ENCODE measurements at places on chromosomes 5 and 9.

GRCh38 chr9:122996586-122996985 is 36.9 kb upstream of the GPR21 start:
- DNase-seq, result no peak

DNA sequence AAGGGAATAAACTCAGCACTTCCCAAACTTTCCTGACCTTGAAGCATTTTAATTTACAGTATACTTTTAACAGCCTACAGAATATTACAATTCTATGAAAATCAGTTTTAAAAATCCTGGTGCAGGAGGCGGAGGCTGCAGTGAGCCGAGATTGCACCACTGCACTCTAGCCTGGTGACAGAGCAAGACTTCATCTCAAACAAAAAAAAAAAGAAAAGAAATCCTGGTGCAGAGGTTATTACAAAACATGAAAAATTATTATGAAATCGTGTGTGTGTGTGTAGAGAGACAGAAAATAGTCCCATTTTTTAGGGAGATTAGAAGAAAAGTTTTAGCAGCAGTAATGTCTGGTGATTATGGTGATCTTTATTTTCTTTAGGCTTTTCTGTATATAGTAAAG is 26.9 kb downstream of the GOLPH3 start:
- no peak for DNase-seq

DNA sequence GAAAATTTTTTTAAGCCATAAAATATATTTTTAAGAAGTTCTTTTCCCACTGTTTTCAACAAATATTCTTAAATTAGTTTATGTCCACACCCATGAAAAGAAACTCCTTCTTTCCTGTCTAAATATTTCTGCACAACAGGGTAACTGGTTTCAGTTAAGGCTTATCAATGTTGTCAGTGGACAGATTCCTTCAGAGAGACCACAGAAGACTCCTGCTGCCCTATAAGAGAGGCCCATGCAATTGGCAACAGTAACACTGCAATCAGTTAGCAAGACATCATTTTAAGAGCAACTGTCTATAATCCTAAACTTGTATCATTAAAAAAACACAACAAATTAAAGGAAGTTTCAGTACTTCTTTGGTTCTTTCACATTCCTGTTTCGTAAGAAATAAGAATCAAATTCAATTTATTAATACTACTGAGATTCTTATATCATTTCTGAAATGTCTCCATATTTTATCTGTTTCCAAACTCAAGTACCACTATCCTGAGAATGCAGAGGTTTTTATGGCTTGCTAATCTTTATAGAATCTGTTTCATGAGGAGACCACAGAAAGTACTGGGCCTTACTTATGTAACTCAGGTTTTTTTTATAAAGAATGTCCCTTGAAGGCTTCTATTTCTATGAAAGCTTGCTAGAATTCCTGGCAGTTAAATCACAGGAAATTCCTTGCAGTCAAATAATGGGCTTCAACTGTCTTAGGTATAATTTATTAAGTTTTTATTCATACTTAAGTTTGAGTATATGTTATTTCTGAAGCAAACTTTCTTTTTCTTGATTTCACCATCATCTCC is 240.2 kb downstream of the RFX3 start:
- DNase-seq, result no peak

DNA sequence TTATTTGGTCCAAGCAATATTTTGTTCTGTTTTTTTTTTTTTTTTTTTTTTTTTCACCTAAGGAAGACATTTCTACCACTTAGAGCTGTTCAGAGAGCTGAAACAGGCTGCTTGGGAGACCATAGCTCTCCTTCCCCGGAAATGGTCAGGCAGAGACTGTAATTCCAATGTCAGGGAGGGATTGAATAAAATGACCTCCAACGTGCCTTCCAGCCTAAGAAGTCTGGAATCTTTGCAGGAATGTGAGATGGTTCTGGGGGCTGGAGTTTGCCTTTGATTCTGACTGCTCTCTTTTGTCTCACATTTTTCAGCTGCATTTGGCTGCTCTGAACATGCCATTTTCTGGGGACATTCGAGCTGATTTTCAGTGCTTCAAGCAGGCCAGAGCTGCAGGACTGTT is 38.3 kb upstream of the TGFBR1 start:
- no peak for DNase-seq

- DNase-seq, result no peak
Observed at GRCh38 chr5:126195410-126196100, 227.7 kb upstream of the GRAMD2B start.

DNA sequence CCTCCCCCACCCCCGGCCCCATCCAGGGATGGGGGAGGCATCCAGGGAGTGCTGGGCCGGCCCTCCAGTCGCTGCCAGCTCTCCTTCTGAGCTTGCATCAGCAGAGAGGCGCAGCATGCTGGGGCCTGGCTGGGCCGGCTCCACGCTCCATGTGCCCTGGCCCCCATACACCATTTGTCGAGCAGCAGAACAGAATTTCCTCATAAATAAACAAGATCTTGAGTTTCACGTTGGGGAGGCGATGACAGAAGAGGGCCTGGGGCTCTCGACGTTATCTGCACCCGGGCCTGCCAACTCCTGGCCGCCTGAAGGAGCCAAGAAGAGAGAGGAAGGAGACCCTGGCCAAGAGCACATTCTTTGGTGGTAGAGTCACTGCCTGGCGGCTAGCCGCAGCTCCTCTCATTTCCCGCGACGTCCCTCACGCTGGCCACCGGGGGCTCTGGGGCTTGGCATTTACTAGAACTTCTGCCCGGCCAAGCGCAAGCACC is 177.0 kb downstream of the FGF18 start:
- DNase-seq, result peak; percentile 78

DNA sequence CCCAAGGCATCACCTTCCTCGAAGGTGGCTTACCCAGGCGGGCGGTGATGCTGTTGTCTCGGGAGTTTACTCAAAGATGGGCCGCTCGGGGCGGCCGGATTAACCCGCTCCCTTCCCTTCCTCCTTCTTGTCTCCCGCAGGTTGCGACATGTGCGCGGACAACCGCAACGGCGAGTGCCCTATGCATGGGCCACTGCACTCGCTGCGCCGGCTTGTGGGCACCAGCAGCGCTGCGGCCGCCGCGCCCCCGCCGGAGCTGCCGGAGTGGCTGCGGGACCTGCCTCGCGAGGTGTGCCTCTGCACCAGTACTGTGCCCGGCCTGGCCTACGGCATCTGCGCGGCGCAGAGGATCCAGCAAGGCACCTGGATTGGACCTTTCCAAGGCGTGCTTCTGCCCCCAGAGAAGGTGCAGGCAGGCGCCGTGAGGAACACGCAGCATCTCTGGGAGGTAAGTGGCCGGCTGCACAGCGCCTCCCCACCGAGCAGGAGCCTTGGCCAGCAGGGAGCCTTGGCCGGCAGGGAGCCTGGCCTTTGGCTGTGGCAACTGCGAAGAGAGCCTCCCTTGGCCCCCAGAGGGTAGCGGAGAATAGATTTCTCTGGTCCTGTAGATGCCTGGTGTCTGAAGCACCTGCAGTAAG is 10.6 kb downstream of the PRDM6 start:
- DNase-seq, result no peak

GRCh38 chr9:86546712-86547111 is 192.5 kb upstream of the TUT7 start:
- no peak for DNase-seq

- DNase-seq, result no peak
Observed at GRCh38 chr5:126647071-126647470, 46.3 kb downstream of the PHAX start.

DNA sequence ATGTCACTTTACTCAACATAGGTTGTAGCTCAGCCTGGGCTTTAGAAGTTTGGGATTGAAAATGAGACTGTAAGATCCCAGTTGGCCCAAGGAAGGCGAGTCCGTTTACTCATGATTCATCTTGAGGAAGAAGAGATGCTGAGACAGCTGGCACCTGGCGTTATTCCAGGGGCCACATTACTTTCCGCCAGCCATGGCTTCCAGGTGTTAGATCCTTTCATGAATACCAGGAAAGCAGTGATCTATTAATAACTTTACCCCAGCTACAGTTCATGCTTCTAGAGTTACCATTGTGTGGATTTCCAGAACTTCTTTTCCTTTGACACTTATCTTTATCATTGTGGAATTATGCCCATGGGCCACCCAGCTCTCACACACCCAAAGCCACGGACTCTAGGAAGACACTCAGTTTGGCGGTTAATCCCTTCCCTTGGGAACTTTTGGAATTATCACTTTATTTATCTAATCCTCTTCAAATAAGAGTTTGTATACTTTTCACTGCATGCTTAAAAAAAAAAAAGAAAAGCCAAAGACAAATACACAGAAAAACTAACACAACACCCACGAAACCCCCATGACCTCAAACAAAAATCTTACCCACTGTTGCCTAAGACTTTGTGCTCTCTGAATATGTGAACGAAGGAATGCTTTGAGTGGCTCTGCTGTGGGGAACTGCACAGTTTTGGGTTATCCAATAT is 26.9 kb downstream of the RAI14 start:
- DNase-seq, result no peak

DNA sequence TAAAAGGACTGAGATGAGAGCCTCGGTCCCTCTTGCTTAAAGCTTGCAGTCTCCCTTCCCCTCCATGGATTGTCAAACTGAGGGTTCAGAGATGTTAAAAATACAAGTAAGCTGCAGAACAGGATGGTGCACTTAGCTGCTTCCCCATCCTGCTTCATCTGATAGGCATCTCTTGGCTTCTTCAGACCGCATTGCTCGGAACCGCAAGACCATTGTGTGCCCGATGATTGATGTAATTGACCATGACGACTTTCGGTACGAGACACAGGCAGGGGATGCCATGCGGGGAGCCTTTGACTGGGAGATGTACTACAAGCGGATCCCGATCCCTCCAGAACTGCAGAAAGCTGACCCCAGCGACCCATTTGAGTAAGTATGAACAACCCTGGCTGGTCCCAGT is 65.5 kb upstream of the SAP30L start:
- DNase-seq, result no peak

DNA sequence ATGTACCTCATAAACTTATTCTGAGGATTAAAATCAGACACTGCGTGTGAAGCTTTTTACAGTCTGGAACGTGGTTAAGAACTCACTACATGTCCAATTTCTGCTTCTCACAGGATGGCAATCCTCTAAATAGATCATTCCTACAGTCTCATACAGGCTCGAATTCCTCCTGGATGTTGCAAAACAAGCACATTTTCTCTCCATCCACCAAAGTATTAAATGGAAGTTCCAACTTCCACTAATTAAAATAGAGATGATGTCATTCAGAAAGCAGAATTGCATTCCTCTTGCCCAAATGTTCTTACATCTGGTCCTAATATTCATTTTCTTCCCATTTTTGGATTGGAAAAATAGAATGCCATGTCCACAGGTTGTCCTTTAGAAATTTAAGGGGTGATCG is 145.5 kb upstream of the PCA3 start:
- DNase-seq, result no peak

GRCh38 chr5:178580271-178580955 is 9.8 kb downstream of the COL23A1 start:
- DNase-seq, result no peak

Measured in tibial artery (tissue), 4 donors.